LNCaP clone FGC (cell line): ENCODE measurements at places on chromosomes 5 and 9.

DNA sequence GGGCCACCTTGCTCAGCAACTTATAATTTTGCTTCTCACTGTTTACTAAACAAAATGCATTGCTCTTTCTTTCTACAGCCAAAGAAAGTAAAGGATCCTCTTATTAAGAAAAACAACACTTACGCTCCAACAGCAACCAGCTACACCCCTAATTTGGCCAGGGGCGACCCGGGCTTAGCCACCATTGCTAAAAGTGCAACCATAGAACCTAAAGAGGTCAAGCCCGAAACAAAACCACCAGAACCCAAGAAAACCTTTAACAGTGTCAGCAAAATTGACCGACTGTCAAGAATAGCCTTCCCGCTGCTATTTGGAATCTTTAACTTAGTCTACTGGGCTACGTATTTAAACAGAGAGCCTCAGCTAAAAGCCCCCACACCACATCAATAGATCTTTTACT lies 49.1 kb downstream of the GABRA1 start:
- DNase-seq = no peak

DNA sequence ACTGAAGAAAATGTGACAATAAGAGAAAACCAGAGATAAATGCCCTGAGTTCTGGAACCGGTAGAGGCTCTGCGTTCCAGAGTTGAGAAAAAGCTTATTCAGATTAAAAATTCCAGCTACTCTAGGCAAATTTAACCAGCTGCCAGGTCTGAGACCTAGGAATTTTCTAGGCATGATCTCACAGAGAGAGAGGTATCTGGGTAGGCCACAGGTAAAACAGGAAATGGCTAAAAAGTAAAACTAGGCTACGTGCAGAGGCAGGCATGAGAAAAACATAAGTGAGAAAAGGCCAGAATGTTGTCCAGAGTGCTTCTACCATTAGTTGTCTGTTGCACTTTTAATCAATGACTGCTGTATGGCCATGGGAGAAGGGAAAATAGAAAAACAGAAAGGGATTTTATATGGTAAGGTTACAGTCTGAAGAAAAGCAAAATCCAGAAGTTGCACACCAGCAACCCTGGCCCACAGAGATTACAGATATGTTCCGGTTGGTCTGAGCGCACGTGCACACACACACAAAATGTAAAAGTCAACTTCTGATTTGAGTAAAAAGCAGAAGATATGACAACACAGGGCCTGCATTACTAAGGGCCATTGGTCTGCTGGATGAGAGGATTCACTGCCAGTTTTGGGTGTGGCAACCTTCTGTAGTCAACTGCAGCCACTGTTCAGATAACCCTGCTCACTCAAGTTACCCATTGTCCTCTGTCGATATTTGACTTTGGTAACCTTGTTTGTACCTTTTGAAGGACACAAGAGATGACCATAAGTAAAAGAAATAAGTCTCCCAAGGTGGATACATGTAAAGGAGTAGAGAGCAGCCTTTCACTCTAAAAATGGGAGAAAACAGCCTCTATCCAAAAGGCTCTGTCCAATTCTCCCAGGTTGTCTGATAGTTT lies 266.0 kb downstream of the DTWD2 start:
- no peak for DNase-seq

GRCh38 chr9:94754976-94755475 lies 28.5 kb downstream of the AOPEP start:
- no peak for DNase-seq

DNA sequence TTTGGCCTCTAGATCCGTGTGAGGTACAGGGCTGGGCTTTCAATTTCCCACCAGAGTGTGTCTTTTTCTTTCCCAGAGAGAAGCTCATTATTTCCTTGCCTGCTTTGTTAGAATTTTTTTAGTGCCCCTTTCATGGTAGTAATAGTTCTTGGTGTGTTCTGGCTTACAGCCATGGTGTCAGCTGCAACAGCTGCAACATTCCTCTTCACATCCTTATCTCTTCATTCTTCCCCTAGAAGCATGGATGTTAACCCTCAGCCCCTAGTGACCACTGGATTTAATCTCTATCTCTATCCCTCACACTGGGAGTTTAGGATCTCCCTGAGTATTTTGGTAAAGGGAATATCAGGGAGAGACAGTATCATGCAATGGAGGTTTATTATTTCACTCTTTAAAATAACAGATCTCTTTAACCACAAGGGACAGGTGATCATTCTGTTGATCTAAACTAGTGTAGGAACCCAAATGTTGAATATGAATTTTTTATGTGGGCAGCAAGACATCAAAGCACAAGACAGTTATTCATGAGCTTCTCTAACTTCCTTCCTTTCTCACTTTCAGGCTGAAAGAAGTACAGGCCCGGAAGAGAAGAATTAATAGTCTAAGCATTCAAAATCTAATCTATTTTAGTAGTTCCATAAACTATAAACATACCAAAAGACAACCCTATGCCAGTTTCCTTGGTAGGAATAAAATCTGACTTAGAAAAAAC lies 160.2 kb downstream of the FAM170A start:
- no peak for DNase-seq

- DNase-seq = peak; percentile 79
Observed at GRCh38 chr5:68396722-68397121, 181.2 kb downstream of the PIK3R1 start.

DNA sequence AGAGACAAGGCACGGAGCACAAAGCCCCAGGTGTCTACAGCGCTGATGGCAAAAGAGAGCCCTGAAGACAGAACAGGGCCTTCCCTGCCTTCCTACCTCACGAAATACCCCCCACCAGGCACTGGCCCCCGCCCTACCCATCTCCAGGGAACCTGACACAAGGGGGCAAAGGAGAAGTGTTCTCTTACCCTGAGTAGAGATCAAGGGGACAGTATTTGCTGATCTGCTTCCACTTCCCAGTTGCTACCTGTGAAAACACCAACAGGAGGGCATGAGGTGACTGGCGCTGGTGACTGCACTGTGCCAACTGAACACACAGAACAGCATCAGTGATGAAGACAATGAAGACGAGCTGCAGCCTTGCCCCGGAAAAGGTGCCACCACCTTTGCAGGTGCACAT lies 27.4 kb downstream of the IPPK start:
- no peak for DNase-seq

DNA sequence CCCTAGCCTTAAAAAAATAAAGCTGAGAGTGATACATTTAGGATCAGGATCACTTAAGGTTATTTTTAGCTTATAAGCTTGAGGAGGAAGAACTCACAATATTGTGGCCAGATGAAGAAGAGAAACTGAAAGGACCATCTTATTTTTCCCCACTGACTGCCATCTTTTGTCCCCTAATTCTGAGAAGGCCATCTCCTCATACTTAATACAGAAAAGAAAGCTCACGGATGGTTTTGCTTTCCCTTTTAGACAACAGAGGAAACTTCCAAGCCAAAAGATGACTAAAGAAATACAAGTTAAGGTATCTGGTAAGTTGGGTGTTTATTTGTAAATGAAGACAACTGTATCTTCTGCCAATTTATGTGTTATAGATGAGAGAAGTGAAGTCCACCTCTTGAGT lies 36.4 kb downstream of the ERAP1 start:
- DNase-seq = no peak

- no peak for DNase-seq
Observed at GRCh38 chr9:101027733-101028345, 688 bp upstream of the PLPPR1 start.

GRCh38 chr5:45512521-45512920 lies 183.7 kb downstream of the HCN1 start:
- DNase-seq = no peak

- DNase-seq = no peak
Observed at GRCh38 chr9:95770653-95771131, 104.8 kb upstream of the ERCC6L2 start.

GRCh38 chr9:137436761-137437600 lies 4.2 kb downstream of the ENTPD8 start:
- no peak for DNase-seq

DNA sequence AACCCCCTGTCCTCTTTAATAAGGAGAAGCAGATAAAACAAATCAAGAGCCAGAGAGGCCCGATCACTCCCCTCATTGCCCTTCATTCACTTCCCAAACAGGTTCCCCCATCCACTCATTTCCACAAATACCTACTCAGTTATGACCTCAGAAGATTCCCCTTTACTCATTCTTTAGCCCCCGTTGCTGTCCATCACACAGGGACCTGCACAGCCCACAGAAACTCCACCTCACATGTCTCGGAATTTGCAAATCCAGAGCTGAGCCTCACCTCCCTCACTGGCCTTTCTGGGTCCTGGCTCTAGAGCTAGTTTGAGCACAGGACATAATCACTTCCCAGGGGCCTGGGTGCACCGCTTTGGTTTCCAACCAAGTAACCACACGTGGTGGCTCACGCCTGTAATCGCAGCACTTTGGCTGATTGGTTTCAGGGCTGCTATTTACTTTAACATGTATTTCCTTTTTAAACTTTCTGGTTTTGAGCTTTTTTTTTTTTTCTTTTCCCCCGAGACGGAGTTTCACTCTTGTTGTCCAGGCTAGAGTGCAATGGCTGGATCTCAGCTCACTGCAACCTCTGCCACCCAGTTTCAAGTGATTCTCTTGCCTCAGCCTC lies 17.8 kb downstream of the ATP6V0E1 start:
- DNase-seq = no peak

DNA sequence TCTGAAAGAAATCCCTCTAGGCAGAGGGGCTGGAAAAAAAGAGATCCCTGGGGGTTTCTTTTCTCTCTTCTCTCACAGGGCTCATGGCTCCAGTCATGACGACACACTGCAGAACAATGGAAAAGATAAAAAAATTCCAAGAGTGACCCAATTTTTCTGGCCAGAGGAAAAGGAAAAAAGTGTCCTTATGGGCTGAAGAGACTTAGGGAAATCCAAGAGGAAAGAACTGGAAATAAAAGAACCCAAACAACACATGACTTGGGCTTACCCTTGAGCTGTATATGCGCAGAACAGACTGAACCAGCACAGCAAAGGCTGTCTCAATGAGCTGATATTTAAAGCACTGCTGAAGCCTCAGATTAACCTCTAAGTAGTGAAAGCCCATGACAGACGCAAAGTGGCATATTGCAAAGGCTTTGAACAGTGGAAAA lies 102.4 kb downstream of the SMIM23 start:
- no peak for DNase-seq

DNA sequence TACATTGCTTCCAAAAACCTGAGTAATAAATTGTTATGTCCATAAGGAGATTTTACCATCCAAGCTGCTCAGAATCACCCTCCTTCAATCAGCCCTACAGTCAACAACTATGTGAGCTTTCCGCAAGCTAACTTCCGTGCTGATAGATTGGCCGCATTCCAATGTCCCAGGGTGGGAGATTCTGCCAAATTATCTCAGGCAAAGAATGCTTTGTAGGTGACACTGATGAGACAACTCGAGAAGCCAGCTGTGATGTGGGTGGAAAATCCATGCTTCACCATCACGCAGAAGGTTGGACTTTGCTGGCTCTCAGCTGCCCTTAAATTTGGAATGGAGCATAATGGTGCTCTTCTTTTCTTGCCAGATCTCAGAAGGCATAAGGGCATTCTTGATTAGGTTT lies 44.9 kb upstream of the HCN1 start:
- no peak for DNase-seq

DNA sequence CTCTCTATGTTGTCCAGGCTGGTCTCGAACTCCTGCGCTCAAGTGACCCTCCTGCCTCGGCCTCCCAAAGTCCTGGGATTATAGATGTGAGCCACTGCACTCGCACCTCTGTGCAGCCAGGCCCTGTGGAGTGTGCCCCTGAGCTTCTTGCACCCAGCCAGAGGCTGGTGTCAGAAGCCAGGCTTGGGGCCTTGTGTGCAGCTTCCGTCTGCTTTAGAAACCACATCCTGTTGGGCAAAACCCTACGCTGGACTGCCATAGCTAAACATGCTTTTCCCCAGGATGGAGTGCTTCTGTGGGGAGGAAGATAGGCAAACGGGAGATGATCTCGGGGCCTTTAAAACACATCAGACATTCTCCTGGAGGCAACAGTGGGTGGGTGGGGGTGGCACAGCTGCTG lies 40.1 kb downstream of the PRRT1B start:
- DNase-seq = no peak

DNA sequence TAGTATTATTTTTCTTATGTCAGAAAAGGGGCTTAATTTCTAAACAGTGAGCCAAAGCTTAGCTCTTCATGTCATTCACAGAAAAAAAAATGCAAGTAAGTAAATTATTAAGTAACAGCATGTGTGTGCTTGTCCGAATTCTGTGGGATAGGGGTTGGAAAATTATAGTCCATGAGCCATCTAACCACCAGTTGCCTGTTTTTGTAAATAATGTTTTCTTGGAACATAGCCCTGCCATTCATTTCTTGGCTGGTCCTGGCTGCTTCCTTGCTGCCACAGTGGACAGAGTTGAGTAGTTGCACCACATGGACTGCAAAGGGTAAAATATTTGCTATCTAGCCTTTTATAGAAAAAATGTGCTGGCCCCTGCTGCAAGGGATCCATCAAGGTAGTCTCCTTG lies 513.7 kb upstream of the WWC1 start:
- no peak for DNase-seq

DNA sequence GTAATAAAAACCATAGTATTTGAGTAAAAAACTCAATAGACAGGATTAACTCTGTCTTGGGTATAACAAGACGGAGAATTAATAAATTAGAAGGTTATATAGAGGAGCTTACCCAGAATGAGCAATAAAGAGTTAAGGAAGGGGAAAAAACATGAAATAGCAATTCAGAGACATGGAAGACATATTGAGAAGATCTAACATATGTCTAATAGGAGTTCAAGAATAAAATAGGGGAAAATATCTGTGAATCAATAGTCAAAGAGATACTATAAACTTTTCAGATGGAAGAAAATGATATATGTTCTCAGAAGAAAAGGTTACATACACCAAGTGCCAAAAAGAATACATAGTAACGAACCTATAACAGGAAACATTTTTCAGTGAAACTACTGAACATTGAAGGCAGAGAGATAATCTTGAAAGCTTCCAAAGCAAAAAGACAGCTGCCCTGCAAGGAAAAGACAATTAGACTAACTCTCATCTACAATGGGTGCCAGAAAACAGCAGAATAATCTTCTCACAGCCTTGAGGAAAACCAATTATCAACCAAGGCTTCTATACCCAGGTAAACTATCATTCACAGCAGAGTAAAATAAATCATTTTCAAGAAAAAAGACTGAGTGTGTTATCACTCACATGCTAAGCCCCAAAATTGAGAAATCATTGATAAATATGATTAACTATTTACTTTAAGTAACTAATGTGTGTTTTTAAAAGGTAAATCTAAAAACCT lies 106.0 kb downstream of the ENC1 start:
- DNase-seq = no peak

DNA sequence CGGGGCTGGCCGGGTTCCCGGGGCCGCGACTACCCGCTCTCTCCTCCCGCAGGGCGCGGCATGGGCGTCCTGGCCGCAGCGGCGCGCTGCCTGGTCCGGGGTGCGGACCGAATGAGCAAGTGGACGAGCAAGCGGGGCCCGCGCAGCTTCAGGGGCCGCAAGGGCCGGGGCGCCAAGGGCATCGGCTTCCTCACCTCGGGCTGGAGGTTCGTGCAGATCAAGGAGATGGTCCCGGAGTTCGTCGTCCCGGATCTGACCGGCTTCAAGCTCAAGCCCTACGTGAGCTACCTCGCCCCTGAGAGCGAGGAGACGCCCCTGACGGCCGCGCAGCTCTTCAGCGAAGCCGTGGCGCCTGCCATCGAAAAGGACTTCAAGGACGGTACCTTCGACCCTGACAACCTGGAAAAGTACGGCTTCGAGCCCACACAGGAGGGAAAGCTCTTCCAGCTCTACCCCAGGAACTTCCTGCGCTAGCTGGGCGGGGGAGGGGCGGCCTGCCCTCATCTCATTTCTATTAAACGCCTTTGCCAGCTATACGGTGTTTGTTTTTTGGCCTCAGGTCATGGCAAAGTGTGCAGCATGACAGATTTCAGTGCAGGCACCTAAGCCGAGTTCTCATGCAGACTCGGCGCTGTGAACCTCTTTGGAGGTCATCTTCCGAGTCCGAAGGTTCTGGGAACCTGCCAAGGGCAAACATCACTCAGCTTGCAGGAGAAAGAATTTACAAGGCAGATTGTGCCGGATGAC lies 516 bp downstream of the MRPL41 start:
- no peak for DNase-seq
